ENCODE measurements at places on chromosomes 11 and 22.

DNA sequence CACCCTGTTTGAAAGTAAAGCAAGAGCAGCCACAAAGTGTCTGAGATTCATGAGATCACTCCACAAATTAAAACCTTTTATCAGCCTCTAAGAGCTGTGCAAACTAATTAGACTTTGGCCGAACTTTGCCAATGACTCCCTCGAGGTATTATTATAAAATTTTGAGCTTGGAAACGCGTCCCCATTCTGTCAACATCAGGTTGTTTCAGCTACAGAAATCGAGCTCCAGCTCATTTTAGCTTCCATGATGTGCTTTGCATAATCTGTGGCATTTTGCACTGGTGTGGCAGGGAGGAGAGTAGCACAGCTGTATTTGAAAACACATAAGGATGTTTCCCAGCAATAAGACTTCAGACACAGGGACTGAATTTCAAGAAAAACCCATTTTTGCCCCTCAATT lies 872.2 kb downstream of the NTM start:
- no peak for DNase-seq

DNA sequence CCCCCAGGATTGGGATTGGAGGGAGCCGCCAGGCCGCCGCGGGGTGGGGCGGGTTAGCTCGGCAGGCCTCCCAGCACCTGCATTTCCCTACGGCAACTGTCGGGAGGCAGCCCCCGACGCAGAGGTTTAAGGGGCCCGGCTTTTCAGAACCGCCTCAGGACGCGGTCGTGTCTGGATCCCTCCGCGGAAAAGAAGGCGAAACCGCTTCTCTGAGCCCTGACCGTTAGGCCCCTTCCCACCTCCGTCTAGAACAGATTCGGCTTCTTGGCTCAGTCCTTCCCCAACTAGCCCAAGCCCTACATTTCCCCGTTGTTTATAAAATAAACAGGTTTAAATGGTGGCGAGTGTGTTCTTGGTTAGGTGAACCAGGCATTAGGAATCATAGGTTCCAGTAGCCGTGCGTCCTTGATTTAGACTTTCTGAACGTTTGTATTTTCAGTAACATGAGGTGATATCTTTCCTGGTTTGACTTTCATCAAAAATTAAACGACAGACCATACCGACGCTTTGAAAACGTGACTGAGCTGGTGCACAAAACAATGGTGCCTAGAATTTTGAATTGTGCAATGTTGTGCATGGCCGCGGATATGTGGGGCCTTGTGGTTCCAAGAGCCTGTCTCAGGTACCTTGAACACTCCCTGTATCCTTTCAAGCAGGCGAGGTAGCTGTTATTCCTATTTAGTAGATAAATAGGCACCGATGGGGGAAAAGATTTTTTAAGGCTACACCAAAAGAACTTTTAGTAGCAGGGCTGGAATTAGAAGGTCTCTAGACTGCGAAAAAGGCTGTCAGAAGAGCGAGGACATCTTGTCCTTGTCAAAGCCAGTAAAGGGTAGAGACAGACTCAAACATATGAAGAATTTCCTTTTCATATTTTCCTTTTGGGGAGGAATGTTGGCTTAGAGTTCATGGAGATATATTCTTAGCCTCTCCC lies 1.2 kb upstream of the HSPA8 start:
- DNase-seq, result peak; percentile 78

DNA sequence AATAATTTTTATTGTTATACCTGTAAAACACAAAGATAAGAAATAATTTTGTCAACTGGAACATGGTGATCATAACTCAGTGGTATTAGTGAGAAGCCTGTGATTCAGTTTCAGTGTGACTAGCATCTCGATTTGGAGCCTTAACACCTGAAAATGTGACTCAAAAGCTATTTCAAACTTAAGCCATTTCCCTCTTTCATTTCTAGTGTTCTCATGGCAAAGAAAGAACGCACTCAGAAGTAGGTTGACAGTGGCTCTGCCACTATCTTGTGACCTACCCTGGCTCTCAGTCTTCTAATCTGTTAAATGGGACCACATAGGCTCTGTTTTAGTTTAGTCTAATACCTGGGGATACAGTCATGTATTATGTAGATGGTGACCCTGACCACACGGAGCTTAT lies 62.7 kb downstream of the ISX start:
- DNase-seq, result no peak

DNA sequence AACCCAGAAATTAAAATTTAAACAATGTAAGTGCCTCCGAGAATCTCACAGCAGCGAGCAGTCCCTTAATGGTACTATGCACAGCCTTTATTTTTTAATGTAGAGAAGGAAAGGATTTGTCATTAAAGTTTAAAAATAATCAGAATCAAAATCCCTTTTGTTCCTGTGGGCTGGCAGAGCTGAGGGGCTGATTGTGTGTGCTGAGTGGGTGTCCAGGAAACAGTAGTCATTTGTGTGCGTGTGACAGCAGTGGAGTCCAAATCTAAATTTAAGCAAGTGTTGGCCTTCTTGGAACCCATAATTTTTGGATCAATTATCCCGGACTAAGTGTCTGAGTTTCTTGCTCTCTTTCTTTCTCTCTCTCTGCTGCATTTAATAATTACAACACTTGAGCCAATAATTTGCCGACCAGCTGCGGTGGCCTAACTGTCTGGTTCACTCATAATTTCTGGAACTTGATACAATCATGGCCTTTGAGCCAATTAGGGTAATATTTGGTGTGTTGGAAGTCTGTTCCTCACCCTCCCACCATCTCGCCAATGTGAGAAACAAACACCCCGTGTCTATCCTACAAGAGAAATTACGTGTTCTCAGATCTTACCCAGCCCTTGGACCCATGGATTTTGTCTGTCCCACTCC lies 528.0 kb downstream of the SOX6 start:
- DNase-seq, result no peak

DNA sequence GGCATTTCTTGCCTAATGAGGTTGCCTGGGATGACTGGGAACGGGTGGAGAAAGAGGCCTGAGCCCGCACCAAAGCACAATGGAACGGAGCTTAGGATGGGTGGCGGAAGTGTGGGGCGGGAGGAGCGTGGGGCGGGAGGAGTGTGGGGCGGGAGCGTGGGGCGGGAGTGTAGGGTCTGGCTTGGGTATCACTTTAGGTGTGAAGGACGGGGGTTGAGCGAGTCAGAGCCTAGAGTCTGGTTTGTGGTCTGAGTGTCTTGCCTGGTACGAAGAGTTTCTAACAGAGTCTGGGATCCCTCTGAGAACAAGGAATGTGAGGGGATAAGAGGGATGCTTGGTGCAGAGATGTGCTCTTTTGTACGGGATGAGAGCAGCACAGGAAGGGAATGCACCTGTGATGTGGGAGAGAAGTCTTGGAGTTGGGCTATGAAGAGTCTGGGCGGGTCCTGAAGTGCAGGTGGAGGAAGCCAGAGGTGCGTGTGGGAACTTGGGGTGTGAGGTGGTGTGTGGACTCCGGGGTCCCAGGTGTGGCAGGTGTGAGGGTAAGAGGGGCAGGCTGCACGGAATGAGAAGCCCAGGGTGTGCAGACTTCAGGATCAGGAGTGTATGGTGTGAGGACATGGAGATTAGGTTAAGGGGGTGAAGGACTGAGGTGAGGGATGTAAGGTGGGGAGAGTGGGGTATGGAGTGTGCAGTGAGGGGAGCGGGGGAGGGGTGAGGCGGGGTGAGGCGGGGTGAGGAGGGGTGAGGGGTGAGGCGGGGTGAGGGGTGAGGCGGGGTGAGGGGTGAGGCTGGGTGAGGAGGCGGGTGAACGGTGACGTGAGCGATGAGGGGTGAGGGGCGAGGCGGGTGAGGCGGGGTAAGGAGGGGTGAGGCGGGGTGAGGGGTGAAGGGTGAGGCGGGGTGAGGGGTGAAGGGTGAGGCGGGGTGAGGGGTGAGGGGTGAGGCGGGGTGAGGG lies 1.0 kb downstream of the SYCE3 start:
- no peak for DNase-seq

GRCh38 chr22:42364604-42365110 lies 67.5 kb downstream of the NFAM1 start:
- DNase-seq, result peak; percentile 28

GRCh38 chr11:82874646-82875523 lies 25.3 kb downstream of the PRCP start:
- DNase-seq, result no peak

DNA sequence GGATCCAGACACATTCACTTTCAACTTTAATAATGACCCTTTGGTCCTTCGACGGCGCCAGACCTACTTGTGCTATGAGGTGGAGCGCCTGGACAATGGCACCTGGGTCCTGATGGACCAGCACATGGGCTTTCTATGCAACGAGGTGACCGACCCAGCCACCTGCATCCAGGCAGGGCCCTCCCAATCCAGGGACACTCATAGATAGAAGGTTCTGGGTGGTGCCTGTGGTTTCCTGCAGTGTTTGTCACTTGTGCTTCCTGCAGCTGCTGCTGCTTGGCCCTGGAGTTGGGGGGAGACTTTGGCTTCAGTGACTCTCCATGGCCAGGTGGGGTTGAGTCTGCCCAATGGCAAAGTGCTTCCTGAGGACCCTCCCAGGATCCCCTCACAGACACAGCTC lies 7.3 kb downstream of the APOBEC3B start:
- DNase-seq, result no peak

DNA sequence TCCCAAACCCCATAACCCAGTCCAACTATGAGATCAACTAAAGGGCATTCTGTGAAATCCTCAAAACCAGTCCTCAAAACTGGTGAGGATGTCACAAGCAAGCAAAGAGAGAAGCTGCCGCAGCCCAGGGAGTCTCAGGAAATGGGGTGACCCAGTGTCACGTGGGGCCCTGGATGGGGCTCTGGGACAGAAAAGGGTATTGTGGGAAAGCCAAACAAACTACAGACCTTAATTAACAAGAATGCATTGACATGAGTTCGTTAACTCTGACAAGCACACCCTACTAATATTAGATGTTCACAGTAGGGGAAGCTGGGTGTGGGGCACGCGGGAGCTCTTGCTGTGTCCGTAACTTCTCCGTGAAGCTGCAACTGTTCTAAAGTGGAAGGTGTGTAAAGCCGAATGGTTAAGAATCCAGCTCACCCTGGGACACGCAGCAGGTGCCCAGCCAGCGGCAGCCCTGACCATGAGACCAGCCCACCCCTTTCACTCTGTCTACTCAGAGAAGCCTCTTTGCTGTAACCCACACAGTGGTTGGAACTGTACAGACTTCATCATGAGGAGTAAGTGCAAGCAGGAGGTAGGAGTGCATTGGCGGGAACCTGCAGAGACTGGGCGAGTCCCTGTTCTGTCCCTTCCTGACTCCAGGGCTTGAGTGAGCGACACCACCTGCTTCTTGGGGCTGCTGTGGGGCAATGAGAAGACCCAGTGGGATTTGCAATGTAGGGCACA lies 17.9 kb downstream of the LINC01488 start:
- peak; percentile 7 for DNase-seq

- DNase-seq, result peak; percentile 7
These were observed 136.0 kb downstream of the SERGEF start for GRCh38 chr11:17876827-17877226.

- DNase-seq, result no peak
These were observed 44.1 kb downstream of the MMP20 start for GRCh38 chr11:102581066-102581465.

DNA sequence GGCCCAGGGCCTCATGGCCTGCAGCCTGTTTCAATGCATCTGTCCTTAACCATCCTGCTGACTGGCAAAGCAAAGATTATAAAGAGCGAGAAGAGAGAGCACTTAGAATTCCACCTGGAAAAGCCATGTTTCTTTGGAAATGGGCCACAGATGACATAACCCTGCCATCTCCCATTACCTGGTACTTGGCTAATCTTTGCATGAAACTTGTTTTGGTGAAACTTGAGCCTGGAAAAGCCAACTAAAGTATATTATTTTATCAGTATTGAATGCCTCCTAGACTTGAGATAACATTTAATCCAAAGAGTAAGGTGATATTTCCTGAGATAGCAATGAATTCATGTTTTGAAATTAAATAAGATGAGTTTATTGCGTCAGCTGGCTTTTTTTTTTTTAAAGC lies 72.6 kb downstream of the NAV2 start:
- no peak for DNase-seq

DNA sequence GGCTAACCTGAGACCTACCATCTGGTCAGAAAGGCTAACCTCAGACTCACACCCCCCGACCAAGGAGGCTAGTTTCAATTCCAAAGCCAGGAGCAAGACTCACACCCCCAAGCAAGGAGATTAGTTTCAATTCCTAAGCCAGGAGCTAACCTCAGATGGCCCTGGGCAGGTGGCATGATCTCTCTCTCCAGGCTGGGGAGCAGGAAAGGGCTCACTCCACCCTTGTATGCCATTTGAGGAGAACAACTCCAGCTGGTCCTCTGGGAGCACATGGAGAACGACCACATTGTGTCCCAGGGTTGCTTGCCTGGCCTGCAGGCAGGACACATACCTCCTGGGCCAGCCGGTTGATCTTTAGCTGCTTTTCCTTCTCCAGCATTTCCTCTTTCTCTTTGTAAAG lies 32.6 kb downstream of the USH1C start:
- DNase-seq, result no peak

DNA sequence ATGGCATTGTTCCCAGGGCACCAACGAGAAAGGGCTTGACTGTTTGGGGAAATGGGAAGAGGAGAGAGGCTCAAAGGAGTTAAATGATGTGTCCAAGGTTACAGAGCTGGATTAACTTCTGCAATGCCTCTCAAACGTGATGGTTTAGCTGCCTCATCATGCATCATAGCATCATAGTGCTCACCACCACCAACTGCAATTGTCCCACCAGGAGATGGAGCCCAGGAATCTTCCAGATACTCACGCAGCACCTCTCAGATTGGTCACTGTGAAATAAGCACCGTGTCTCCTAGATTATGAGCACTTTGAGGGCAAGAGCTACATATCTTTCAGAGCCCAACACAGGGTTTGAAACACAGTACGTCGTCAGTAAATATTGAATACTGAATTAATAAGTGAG lies 69.2 kb downstream of the PRSS23 start:
- DNase-seq, result no peak

DNA sequence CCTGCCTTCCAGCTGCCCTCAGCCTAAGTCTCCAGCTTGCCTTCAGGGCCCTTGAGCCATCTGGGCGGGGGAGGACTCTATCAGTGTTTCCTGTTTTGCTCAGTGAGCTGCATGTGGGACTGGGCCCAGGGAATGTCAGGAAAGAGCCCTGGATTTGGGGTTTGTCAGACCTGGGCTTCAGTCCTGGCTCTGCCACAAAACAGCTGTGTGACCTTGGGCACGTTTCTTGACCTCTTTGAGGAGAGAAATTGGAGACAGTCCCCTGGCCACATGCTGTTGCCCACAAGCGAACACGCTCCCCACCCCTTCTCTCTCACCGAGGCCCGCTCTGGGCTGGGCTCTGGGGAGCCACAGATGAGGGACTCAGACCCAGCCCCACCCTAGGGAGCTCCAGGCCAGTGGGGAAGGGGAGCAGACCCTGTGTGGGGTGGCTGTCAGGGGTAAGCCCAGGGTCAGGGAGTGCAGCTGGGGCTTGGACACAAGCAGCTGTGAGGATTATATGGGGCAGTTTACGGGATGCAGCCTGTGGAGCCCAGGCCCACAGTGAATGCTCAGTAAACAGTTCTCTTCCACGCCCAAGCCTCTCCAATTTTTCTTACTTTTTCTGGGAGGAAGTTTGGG lies 12.3 kb downstream of the MYO7A start:
- peak; percentile 20 for DNase-seq

- DNase-seq, result peak; percentile 66
These were observed 46.3 kb upstream of the SYT13 start for GRCh38 chr11:45332276-45332934.

- no peak for DNase-seq
These were observed 51.0 kb upstream of the SC5D start for GRCh38 chr11:121241343-121242211.

- DNase-seq, result no peak
These were observed 26.2 kb downstream of the TSPAN32 start for GRCh38 chr11:2328021-2328420.

- DNase-seq, result peak; percentile 23
These were observed 27.5 kb downstream of the KIAA0930 start for GRCh38 chr22:45212992-45213751.
